ENCODE measurements at places on chromosomes 11 and 22.

- no peak for DNase-seq
Observed at GRCh38 chr11:114160894-114161293, 101.4 kb downstream of the ZBTB16 start.

- peak; percentile 91 for DNase-seq
Observed at GRCh38 chr11:115503083-115503885, 931 bp downstream of the CADM1 start.

DNA sequence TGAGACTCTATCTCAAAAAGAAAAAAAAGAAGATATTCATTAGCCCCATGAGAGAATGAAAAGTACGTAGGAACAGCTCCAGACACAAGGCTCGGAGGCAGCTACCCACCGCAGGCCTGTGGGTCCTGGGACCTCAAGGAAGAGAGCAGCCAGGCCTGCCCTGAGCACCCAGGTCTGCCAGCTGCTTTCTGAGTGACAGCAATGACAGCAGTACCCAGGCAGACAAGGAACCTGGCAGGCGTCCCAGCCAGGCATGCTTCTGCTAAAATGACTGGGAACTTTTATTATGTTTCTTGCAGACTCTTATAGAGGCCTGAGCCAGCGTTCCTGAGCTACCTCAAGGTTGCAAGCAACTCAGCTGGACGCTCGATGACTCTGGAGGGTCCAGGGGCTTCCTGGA is 31.6 kb downstream of the CPT1A start:
- peak; percentile 78 for DNase-seq

DNA sequence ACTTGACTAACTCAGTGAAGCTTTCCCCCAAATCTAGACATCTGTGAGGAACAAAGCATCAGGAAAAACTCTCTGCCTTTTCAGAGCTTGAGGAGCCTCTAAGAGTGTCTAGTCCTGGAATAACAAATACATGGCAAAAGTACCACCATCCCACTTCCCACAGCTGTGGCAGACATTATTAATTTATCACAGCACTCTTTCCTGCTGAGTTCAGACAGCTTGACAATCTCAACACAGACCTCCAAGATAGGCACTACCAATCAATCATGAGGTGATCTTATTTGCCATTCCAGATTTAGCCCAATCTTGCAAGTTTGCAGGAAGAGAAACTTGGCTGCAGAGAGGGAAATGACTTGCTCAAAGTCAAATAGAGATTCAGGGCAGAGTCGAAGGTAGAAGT is 202.8 kb downstream of the MN1 start:
- DNase-seq = no peak

GRCh38 chr11:19605520-19606371 is 106.9 kb upstream of the NAV2 start:
- peak; percentile 63 for DNase-seq

DNA sequence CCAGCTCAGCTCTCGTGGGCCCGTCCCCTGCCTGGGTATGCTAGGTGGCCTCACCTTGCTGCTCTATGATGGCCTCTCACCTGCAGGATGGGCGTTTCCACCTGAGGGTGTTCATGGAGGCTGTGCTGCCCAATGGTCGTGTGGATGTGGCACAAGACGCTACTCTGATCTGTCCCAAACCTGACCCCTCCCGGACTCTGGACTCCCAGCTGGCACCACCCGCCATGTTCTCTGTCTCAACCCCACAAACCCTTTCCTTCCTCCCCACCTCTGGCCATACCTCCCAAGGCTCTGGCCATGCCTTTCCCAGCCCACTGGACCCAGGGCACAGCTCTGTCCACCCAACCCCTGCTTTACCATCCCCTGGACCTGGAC is 2.1 kb downstream of the ZP1 start:
- no peak for DNase-seq

GRCh38 chr22:43273902-43274484 is 69.2 kb downstream of the SCUBE1 start:
- peak; percentile 56 for DNase-seq

- DNase-seq = no peak
Observed at GRCh38 chr11:44972746-44973435, 22.2 kb upstream of the TP53I11 start.

GRCh38 chr22:50400406-50400805 is 57.3 kb downstream of the PPP6R2 start:
- no peak for DNase-seq

GRCh38 chr22:50348058-50348457 is 4.9 kb downstream of the PPP6R2 start:
- DNase-seq = no peak

DNA sequence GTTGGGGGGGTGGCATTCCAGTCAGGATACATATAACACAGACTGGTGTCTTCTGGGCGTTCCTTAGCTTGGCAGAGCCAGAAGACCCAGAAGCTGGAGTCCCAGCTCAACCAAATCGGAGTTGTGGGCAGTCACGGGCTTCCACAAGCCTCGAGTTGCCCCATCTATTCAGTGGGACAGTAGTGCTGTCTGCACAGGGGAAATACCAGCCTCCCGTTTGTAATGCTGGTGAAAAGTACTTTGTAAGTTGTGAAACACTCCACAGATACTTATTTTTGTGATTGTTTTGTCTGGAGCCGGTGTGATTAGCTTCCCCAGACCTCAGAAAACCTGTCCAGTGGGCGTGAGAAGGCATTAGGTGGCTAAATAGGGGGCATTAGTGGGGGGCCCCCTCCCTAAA is 13.6 kb downstream of the DGKZ start:
- DNase-seq = no peak

DNA sequence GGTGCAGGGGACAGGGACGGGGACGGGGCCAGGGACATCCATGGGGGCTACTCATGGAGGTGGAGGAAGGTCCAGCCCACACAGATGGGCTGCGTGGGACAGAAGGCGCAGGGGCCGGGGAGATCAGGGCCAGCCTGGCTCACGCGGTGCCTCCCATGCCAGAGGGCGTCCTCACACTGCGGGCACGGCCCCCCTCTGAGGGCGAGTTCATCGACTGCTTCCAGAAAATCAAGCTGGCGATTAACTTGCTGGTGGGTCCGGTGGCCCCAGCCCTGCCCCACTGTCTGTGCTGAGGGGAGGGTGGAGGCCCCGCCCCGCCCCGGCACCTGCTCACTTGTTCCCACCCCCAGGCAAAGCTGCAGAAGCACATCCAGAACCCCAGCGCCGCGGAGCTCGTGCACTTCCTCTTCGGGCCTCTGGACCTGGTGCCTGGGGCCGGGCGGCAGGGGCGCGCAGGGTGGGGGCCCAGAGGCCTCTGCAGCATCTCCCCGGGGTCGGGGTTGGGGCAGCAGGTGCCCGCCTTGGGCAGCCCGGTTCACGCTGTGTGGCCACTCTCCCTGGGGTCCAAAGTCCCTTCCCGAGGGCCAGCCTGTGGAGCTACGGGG is 15.8 kb downstream of the EPS8L2 start:
- DNase-seq = no peak

GRCh38 chr11:31387379-31387778 is 17.7 kb downstream of the DNAJC24 start:
- no peak for DNase-seq
